T-helper 17 cell (primary cell): ENCODE measurements at places on chromosomes 3 and 15.
A peak's percentile ranks its signal among the peaks of the same experiment; 100 is the strongest.

DNA sequence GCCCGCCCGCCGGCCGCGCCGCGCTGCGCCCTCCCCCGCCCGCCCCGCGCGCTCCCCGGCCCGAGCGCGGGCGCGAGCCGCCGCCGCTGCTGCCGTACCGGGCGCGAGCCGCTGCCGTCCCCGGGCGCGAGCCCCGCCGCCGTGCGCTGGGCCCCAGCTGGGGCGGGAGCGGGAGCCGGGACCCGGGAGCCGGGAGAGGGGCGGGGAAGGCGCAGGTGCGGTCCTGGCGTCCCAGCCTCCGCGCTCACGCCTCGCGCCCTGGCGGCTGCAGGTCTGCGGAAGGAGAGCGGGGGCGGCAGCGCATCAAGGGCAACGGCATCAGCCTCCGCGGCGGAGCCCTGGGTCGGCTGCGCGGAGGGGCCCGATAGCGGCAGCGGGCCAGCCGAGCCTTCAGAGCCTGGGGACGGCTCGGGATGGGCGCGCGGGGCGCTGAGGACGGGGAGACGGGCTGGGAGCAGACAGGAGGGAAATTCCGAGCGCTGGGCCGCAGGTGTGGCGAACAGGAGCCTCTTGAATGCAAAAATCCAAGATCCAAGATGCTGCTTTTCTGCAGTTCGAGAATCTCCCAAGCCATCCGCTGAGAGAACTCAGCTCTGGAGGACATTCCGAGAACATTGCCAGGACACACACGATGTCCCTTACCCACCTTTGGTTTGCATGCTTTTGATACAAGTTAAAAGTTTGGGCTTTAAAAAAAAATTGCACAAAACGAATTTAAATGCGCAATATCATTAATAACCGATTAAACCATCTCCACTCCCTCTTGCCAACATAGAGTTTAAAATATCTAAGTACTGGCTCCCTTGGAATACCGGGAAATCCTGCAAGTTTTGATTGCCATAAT, 251.1 kb downstream of the TJP1 start:
- DNase-seq = no peak

- no peak for DNase-seq
Observed at GRCh38 chr3:173957646-173958045, 560.1 kb downstream of the NLGN1 start.

DNA sequence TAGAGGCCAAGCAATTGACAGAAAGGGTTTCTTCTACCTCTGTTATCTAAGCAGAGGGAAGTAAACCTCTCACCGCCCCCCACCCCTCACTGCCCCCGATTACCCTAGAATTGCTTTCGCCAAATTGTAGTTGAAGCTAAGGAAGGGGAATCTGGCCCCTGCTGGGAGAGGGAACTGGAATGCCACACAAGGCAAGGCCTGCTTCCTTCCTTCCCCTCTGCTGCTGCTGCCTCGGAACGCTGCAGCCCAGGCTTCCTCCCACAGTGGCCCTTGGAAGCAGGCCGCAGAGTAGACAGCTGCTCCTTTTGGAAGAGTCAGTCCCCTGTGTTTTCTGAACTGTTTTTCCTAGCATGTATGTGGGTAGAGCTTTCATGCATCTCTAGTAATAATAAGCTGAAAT, 21.6 kb downstream of the RLBP1 start:
- no peak for DNase-seq

DNA sequence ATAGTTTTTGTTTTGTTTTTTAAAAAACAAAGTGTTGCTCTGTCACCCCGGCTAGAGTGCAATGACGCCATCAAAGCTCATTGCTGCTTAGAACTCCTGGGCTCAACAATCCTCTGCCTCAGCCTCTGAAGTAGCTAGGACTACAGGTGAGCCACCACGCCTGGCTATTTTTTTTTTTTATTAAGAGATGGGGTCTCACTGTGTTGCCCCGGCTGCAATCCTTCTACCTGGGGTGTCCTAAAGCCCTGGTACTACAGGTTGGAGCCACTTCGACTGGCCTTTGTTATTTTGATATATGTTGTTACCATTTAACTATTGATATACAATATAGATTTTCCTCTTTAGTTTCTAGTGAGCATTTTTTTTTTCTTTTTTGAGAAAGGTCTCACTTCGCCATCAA, 2.6 kb downstream of the NGLY1 start:
- no peak for DNase-seq

DNA sequence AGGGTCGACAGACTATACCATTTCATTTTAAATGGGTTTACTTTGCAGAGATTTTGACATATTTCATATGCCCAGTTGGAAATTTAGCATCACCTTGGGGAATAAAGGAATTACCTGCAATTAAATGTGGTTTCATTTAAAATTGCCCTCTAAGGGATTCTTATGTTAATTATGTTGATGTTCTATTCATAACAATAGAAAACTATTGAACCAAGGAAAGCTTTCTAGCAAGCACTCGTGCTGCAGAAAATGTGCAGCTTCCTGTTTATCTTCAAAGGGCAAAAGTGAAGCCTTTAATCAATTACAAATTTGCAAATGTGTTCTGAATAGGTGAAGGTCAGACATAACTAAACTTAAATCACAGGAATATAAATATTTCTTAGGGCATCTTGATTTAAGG, 352.1 kb downstream of the CHST2 start:
- no peak for DNase-seq

DNA sequence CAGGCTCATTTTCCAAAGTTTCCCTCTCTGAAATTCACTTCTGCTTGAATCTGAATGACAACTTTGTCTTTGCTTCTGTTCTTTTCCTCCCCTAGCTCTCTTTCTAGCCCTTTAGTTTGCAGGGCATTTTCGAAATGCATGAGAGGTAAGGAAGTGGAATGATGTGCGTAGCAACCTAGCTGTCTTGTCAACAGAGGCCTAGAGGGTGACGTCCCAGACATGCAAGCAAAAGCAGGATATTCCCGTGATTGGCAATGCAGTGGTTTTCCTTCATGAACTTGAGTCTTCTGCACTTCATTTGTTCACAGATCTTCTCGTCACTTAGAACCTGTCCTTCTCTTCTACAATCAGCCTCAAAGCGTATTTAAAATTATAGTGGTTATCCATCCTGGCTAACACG, 51.9 kb upstream of the PPP4R2 start:
- no peak for DNase-seq

- DNase-seq = no peak
Observed at GRCh38 chr15:77642793-77643430, 10.2 kb upstream of the LINGO1 start.

DNA sequence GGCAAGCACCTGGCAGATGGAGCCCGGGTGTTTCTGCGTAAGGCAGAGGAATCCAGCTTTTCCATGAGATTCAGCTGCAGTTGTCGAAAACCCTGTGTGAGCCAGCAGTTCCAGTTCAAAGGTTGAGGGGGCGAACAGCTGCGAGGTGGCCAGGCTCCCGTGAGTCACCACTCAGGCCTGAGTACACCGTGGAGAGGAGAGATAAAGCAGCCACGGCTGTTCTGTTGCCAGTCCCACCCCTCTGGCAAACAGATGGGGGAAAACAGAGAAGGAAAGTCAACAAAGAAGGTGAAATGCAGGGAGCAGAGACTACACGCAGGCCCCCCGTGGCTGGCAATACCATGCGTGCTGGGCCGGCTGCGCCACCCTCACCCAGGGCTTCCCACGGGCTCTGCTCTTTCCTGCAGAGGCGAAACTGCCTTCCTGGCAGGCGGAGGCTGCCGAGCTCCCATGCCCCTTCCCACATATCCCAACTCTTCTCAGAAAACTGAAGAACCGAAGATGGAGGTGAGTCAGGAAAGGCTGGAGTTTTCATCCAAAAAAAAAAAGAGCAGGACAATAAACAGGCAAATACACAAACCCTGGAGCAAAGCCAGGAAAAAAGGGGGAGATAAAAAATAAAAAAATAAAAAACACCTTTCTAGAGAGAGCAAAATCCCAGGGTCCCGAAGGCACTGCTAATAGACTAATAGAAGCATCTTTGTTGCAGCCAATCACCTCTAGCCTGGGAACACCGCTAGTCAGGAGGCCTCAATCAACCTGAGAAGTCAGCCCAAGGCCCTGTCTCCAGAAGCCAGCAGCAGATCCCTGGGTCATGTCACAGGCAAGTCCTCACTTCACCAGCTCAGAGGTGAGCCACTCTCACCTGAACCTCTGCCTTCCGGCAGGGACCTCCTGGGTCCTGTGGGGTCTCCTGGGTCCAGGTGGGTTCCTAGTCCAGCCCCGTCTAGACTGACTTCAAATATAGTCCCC, 37.7 kb downstream of the FAM174B start:
- DNase-seq = no peak

- DNase-seq = peak; percentile 21
Observed at GRCh38 chr3:122356402-122356801, 26.6 kb downstream of the MIX23 start.
